HuH-7 (cell line): ENCODE measurements at places on chromosomes 4 and X.

- DNase-seq = peak; percentile 6
Observed at GRCh38 chr4:27666943-27667342, 806.3 kb downstream of the STIM2 start.

DNA sequence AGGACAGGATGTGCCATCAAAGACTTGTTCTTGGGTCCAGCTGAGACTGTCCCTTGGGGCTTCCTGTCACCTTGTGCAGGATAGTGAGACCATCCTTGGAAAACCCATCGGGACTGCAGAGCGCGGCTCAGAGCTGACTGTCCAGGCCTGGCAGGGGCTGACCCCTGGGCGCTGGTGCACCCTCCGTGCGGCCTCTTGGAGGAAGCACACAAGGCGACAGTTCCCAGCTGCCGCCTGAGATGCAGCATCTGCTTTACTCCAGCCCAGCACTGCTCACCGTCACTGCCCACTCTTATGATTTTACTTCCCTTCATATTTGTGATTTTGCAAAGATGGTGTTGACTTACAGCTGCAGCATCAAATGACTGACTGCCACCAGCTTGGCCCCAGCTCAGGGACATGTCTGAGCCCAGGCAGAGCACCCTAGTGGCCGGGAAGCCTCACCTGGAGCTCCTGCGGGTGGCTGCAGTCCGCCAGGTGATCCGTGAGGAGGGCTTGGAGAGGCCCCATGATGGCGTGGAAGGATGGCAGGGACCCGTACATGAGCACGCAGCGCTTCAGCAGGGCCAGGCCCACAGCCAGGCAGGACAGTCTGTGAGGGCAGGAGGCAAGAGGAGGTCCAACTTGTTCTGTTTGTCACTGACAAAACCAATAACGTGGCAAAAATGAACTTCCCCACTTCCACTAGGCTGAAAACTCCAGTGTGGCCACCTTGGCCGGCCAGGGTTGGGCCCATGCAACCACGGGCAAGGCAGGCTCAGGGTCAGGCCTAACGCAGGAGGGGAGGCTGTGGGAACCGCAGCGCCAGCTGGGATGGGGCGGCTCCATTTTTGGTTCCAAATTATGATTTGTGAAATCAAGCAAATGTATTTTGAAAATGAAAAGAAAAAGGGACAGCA lies 21.8 kb downstream of the NOP14 start:
- DNase-seq = no peak

DNA sequence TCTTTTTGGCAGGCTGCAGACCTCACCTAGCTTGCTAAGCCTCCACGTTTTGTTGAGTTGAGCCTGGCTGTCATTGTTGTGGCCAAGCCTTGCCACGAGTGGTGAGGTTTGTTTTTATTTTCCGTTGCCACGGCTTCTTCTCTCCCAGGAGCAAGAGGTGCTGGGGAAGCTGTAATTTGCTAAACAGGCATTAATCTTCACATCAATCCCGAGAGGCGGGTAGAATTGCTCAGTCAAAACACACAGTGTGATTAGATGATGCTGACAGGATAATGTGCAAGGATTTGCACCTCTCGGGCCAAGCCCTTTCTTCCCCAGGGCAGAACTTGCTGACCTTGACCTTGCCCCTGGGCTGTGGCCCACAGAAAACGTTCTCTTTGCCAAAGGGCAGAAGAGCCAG lies 72.2 kb upstream of the ATP6AP2 start:
- DNase-seq = no peak

- no peak for DNase-seq
Observed at GRCh38 chrX:84475596-84475995, 26.7 kb downstream of the HDX start.

DNA sequence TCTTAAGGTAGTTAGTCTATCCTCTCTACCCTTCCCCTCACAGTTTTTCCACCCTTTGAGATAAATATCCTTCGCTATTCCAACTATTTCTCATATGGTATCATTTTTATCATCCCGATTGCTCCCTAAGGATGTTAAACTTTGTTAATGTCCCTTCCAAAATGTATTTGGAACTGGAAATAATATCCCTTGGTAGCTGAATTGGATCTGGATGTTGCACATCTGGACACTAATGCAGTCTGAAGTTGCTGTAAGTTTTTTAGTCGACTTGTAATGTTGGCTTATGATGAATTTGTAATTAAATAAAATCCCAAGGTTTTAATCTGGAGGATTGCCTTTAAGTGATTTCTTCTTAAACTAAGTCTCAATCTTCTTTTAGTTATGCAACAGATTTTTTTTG lies 22.5 kb downstream of the XIAP start:
- no peak for DNase-seq

DNA sequence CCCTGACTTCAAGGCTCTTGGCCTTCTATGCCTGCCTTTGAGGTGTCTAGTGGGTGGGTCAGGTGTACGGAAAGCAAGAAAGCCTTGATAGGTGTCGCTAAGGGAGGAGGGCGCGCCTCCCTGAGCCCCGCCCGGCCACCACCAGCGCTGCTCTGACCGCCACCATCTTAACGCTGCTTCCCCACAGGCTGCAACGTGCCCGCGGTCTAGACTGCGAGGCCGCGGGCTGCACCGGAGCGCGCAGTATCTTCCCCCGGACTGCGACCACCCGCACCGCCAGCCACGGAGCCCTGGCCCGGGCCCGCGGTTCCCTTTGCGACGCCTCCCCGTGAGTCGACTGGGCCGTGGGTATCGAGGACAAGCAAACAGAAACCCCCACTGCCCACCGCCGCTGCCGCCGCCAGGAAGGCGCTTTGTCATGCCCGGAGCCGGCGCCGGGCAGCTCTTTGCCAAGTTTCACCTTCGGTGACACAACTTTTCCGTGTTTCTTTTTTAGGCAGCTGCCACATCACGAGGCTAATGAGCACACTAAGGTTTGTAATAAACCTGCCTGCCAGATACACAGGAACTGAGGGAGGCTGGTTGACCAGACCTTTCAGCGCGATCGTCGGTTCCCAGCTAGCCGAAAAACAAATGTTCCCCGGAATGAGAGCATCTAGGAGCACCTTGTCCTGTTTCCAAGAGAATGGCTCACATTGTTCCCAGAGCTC lies 335.8 kb upstream of the F9 start:
- DNase-seq = no peak
